H1 (cell line): ENCODE measurements at places on chromosomes 1 and 21.
A peak's percentile ranks its signal among the peaks of the same experiment; 100 is the strongest.

- DNase-seq = no peak
Measured at GRCh38 chr21:34343838-34344381, 19.9 kb upstream of the KCNE2 start.

DNA sequence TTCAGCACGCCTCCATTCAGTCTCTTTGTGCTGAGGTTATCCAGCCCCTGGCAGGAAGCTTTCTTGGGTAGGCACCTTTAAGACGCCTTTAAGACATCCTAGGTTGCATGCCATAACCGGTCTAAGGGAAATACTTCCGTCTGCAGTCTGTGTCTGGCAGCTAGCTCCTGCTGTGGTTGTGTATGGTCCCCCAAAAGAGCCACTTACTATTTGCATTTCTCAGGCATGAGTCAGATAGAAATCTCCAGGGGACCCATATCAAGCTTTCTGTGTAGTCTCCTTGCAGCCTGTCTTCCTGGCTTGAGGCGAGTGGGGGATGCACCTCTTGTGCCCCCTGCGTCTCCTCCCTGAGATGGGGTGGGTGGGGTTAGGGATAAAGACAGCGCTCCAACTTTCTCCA is 10.0 kb upstream of the RYR2 start:
- peak; percentile 49 for DNase-seq

- DNase-seq = no peak
Measured at GRCh38 chr21:25062061-25062460, 545.2 kb downstream of the MRPL39 start.

DNA sequence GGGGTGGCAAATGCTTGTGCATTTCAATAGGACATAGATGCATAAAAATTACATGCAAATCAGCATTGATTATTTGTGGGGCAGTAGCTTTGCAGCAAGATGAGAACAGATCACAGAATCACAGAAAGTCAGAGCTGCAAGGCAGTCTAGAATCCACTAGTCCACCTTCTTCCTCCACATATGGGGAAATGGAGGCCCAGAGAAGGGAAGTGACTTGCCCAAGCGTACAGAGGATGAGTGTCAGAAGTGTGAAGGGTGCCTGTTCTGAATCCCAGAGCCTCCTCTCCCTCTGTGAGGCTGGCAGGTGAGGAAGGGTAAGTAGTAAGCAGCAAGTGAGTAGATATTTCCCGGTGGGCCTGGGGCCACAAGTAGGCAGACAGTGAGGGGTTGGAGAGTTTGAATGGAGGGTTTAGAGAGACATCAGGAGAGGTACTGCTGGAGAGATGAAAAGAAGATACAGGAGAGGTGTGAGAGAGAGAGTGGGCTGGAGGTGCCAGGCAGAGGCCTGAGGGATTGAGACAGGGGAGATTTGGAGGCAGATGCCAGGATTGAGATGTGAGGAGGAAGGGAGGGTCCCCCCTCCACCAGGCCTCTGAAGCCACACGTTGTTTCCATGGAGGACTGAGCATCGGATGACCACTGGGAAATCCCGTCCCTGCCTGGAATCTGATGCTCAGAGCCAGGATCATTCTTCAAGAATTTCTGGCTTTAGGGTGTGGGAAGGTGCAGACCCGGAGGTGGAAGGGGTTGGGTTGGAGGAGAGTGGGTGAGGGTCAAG is 4.8 kb upstream of the MYOG start:
- no peak for DNase-seq

GRCh38 chr1:181661569-181661968 is 178.3 kb downstream of the CACNA1E start:
- DNase-seq = no peak

- no peak for DNase-seq
Measured at GRCh38 chr1:24369199-24369598, 44.4 kb downstream of the STPG1 start.

DNA sequence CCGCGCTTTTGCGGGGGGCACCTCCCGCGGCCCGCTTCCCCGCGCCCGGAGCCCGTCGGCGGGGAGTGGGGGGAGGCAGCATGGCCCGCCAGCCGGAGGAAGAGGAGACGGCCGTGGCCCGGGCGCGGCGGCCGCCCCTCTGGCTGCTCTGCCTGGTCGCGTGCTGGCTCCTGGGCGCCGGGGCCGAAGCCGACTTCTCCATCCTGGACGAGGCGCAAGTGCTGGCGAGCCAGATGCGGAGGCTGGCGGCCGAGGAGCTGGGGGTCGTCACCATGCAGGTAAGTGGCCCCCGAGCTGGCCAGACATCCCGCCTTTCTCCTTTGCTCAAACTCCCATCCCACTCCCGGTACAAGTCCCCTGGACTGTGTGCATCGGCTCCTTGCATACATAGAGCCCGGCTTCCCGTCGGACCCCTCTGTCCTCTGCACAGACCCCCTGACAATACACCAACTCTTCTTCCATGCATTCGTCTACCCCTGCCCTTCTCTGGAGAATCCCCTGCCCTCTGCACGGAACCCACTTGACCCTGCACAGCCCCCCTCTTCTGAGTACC is 812 bp downstream of the CACHD1 start:
- DNase-seq = peak; percentile 67

DNA sequence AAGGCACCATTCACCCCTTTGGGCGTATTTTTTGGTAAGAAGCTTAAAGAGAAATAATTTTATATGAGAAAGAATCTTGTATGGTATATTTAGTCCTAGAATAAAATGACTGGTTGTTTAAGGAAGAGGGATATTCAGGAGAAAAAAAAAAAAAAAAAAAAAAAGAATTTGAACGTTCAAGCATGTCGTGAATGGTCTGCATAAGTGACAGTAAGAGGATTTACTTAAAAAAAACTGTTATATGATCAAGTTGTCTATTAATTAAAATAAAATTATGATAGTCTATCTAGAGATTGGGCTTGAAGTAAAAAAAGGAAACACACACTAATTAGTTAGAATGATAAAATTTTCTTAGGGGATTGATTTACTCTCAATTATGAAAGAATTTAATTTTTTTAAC is 11.7 kb upstream of the OR14I1 start:
- DNase-seq = no peak

- DNase-seq = no peak
Measured at GRCh38 chr1:154115180-154115579, 39.7 kb downstream of the NUP210L start.

- no peak for DNase-seq
Measured at GRCh38 chr1:99232172-99232571, 32.1 kb upstream of the PLPPR4 start.

- DNase-seq = no peak
Measured at GRCh38 chr1:84253891-84254290, 47.6 kb upstream of the SAMD13 start.

DNA sequence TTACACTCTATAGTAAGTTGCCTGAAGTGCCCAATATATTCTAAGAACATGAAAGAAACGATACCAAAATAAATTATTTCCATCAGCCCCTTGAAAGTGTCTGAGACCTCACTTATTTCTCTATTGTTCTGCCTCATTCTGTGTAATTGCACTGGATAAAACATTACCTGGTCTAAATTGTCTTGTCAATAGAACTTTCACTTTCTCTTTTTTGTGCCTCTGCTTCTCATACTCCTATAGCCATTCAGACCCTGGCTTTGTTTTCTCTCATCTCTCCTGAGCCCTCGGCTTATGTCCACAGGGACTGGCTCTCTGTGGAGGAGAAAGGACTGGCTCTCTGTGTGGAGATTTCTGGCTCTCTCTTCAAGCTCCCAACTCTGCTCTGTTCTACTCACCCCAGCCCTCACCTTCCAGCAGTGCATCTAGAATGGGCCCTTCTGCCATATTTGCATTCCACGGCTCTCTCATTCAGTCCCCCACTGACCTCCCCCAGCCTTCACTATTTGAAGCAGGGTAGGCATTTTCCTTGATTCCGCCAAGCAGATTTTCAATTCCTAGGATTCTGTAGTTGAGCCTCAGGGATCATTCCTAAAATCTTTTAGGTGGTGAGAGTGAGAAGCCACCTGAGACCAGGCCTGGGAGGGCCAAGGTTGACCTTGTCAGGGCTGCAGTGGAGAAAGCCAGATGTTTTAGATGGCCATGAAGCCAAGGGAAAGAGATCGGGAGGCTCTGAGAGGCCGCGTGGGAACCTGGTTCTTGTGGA is 15.9 kb upstream of the GALNT2 start:
- DNase-seq = no peak

- DNase-seq = no peak
Measured at GRCh38 chr1:208085655-208086515, 158.3 kb downstream of the PLXNA2 start.

DNA sequence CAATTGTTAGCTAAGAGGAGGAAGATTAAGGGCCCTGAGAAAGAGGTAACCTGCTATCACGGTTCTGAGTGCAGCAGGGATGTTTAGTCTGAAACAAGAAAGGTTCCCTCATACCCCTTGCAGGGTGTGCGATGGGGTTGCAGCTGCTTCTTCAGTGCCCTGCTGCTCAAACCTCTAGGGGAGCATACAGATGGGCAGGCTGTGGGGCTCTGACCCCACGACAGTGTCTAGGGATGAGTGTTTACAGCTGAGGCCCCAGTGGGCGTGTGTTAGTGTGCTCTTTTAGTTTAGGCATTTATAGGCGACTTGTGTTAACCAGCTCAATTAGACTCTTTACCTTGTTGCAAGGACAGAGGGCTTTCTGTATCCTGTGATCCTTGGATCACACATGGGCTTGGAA is 41.3 kb upstream of the PLA2G5 start:
- DNase-seq = no peak

- no peak for DNase-seq
Measured at GRCh38 chr1:40305451-40305850, 11.6 kb downstream of the COL9A2 start.

GRCh38 chr1:31627930-31628559 is 10.6 kb downstream of the HCRTR1 start:
- no peak for DNase-seq

DNA sequence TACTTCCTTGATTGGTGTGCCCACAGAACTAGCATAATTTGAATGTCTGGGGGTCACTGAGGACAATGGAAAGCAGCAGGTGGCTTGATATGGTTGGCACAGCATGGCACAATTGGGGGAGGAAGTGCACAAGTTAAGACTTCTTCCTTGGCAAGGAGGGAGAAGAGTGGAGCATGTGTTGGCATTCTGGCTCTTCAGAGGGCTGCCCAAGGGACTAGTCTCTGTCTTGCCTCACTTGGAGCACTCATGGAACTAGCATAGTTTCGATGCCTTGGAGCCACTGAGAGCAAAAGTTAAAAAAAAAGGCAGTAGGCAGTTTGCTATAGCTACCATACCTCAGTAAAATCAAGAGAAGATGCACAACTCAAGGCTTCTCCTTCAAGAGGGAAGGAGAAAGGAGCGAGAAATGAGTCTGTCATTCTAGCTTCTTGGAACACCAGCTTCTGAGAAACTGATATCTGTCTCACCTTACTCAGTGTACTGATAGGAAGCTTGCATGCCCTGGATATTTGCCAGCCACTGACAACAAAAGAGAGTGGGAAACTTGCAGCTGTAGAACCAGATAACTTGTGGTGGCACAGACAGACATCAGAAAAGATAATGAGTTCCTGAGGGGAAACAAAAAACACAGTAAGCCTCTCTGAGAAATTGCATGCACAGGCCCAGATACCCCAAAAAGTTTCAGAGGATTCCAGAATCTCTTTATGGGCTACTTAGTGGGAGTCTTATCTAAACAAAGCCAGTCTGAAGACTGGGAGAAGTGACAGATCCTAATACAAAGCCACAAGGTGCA is 207.5 kb upstream of the SAMSN1 start:
- no peak for DNase-seq

- DNase-seq = no peak
Measured at GRCh38 chr1:228488818-228489674, 1.9 kb downstream of the RNF187 start.

- DNase-seq = no peak
Measured at GRCh38 chr1:29532751-29533150, 296.4 kb downstream of the PTPRU start.

DNA sequence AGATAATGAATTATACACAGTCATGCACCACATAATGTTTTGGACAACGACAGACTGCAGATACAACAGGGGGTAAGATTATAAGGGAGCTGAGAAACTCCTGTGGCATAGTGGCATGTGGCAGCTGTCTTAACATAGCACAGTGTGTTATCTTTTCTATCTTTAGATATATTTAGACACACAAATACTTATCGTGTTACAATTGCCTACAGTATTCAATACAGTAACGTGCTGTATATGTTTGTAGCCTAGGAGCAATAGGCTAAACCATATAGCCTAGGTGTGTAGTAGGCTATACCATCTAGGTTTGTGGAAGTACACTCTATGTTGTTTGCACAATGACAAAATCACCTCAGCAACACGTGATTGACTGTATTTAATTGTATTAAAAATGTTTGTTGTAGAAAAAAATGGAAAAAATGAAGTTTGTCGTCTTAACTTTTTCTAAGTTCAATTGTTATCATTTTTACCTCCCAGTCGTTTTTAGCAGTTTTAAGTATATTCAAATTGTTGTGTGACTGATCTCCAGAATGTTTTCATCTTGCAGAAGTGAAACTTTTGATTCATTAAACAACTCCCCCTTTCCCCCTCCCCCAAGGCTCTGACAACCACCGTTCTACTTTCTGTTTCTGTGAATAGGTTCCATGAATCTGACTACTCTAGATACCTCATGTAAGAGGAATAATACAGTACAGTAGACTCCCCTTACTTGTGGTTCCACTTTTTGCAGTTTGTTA is 351.0 kb upstream of the B3GALT2 start:
- DNase-seq = no peak

DNA sequence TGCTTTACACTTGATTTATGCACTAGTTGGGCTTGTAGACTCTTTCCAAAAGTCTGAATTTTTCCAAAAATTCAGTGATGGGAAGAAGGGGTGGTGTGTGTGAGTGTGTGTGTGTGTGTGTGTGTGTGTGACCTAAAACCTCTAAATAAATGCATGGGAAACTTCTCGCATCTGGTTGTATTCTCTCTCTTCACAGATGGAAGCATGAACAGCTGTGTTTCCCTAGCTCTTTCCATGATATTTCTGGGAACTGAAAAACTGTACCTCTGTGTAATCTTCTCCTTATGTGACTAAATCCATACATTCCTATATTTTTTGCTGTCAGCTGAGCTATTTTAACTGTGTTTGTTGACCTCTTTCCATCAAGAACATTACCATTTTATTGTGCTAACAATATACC is 26.2 kb upstream of the CYYR1 start:
- DNase-seq = no peak

- DNase-seq = no peak
Measured at GRCh38 chr1:215744419-215744818, 177.3 kb downstream of the KCTD3 start.

- peak; percentile 84 for DNase-seq
Measured at GRCh38 chr1:201447903-201448871, 20.8 kb downstream of the PHLDA3 start.

- no peak for DNase-seq
Measured at GRCh38 chr1:59446257-59446901, 149.5 kb downstream of the FGGY start.

DNA sequence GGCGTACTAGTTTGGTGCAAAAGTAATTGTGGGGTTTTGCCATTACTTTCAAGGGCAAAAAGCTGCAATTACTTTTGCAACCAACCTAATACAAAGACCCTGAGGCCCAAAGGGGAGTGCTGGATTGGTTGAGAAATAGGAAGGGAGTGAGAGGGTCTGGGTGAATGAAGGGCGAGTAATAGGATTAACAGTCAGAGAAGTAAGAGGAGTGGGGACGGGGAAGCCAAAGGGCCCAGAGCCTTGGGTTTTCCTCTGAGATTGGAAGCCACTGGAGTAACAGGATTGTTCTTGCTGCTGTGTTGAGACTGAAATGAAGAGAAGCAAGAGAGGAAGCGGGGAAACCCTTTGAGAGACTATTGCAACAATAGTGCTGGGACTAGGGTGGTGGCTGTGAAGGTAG is 19.0 kb upstream of the PRELP start:
- DNase-seq = no peak
